ENCODE measurements at places on chromosomes 2 and 18. TPM values are rescaled to one million over a fixed set of nuclear protein-coding genes. Genes with fewer than 3 reads are reported as not detected.

Gene RAD51AP2
- not detected for total RNA-seq

Gene IL36RN
- total RNA-seq: not detected

Gene DSG1
- not detected for total RNA-seq

Gene SLC4A3
- total RNA-seq: 11.1 TPM

- DNase-seq: no peak
Observed at GRCh38 chr2:4576075-4576474, 872.7 kb downstream of the DCDC2C start.

DNA sequence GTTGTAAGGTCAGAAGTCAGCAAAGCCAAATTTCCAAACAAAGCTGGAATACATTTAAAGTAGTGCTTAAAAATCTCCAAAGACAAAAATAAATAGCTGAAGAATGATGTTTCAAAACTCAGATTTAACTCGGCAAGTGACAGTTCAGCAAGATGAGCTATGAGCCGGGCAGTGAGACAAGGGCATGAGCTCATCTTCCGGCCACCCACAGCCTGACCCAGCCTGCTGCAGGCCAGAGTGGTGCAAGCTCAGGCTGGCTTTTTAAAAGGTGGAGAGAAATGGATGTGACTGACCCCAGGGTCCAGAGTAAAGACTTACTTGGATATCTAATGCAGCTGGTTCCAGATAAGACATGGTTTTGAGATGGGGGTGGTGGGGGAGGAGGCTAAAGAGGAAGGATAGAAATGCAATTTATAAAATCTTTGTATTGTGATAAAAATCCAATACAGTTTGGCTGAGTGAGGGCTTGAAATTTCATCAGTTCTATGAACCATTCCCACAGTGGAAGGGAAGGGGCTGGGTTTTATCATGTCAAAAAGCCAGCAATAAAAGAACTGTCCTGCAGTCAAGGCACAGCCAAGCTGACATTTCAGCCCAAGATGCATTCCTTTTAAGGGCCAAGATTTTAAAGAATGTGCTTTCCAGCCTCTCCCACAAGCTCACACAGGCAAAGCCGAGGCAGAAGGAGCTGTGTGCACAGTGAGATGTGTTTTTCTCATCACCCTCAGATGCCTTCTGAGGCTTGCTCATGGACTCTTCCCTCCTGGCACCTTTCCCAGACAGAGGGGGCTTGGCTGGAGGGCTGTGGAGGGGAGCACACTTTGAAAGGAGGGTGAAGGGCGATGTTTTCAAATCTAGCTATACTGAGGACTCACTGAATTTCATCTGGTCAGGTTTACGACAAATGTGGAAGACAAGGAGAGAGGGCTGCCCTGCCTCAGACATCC is 97.9 kb upstream of the KLHL29 start:
- no peak for DNase-seq

- DNase-seq: no peak
Observed at GRCh38 chr2:119463136-119463535, 31.5 kb downstream of the TMEM37 start.

GRCh38 chr2:101337877-101338276 is 29.4 kb upstream of the RNF149 start:
- no peak for DNase-seq

DNA sequence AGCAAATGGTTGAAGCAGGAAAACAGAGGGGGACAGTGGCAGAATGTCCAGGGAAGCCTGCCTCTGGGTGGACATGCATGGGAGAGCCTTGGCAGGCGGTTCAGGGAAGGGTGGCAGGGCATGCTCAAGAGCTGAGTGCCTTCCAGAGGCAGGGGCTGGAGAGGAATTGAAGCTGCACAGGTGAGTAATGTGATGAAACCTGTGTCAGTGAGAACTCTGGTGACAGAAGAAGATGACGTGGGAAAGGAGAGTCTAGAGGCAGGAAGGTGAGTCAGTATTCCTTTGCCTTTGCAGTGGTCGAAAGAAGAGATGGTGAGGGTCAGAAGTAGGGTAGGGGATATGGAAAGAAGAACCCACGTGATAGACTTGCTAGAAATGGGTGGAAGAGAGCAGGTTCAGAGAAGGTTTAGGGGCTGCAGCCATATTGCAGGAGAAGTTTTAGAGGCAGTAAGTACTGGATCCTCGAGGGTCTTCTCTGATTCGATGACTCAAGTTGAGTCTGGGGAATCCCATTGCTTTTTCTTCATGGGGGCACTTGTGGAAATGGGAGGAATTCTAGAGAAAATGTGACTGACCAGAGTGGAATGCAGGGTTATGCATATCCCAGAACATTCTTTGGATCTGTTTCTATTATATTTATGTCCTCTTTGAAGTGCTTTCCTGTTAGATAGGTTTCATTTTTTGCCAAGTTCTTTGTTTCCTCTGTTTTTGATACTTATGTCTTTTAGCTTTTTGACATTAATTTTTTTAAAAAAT is 37.4 kb downstream of the TMEM87B start:
- no peak for DNase-seq

GRCh38 chr2:68512966-68513365 is 45.6 kb downstream of the APLF start:
- no peak for DNase-seq

DNA sequence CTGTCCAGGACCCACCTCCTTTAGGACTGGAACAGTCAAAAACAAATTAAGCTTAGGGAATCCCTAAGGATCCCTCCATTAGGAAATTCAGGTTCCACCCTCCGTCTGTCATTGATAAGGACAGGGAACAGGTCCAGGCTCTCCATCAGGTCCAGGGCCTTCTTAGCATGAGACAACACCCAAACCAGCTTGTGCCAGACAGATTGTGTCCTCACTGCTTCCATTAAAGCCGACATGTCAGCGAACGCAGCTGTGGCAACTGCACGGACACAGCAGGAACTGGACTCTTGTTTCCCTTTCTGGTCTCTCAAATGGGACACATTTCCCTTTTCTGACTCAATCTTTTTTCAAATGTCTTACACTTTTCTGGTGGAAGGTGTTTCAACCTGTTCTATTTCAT is 81.4 kb downstream of the BCL11A start:
- DNase-seq: no peak

DNA sequence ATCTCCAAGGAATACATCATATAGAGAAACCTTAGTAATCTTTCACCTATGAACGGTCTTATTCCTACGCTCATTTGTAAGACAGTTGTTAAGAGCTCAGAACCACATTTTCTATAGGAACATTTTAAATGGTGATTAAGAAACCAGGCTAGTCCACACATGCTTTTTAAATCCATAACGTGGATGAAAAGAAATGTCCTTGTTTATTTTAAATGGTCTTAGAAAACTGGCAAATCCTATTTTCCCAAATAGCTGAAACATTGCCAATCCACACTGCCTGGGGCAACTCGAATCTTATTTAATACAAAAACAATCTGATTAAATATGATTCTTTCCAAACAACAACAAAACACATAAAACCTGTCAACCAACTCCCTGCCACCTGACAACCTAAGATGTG is 23.7 kb downstream of the METTL8 start:
- no peak for DNase-seq

DNA sequence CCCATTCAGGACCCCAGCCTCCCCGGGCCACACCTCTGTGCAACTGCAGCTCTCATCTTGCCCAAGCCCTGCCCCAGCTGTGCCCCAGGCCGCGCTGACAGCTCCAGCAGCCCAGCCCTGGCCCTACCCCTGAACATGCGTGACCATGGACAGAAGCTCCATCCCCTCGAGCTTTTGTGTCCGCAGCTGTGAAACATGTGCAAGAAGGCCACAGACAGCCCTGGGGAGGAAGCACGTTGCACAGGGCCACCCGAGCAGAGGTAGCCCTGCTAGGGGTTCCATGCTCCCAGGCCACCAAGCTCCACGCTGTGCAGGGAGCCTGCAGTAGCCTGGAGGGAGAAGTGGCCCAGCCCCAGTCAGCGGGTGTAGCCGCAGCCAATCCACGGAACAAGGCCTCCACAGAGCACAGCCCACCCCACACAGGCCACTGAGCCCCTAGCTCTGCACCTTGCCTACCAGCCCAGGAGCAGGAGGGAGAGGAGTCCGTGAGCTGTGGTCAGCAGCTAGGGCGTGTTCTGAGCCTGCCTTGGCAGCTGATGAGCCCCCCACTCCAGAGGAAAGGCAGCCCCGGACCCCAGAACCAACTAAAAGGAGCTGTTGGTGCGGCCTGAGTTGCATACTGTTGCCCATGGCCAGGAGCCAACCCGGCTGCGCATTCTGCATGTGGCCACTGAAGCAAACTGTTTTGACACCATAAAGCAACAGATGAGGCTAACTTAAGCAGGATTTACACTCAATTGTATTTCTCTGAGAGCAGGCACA is 184.0 kb downstream of the SEPTIN10 start:
- no peak for DNase-seq

DNA sequence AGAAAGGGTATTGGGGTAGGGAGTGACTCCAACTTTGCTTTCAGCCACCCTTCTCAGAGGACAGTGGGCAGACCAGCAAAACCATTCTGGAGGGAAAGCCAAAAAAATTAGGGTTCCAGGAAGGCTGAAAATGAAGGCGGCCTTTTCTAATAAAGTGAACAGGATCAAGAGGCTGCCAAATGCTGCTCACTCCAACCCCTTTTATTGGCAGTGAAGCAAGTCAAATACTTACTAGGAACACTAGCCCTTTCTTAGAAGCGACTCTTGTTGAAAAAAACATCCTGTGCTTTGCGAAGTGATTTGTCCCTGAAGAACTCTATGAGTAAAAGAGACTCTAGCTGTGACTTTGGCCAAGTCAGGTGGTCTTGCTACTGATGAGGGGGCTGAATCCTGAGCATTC is 83.6 kb upstream of the CYP1B1 start:
- DNase-seq: no peak

GRCh38 chr18:39491408-39491807 is 1925.8 kb upstream of the CELF4 start:
- no peak for DNase-seq

DNA sequence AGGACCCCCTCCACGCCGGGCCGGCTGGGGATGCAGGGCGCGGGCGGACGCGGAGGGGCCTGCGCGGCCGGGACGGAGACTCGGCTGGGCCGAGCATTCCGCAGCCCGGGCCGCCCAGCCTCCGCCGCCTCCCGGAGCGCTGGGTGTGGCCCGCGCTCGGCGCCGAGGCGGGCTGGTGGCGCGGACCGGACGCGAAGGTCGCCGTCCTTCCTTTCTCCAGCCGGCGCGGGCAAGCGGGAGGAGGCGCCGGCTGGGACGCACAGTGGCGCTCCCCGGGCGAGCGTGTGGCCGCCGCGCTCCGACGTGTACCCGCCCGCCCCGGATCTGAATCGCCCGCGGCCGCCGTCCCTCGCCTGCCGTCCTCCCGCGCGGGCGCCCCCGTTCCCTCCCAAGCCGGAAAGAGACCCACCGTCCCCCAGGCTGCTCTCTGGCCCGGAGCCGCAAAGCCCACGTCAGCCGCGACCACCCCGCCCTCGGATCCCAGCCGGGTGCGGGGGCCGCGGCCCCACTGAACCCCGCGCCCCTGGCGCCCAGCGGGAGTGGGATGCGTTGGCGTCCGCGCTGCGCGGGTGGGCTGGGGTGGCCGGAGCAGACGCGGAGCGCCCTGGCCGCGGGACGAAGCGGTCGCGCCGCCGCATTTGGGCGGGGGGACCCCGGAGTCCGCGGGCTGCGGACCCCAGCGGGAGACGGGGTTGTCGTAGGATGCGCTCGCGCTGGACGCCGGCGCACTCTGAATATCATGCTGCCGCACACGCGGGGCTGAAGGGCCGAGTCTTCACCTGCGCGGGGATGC is 634 bp downstream of the SPATS2L start:
- peak; percentile 39 for DNase-seq

GRCh38 chr18:57635003-57635822 is 13.6 kb upstream of the NARS1 start:
- DNase-seq: no peak

GRCh38 chr2:175180701-175181103 is 808 bp downstream of the ATP5MC3 start:
- peak; percentile 36 for DNase-seq

All from H9 (cell line).